Naive thymus-derived CD8-positive, alpha-beta T cell (primary cell): ENCODE measurements at places on chromosomes 12 and 14. TPM values are rescaled to one million over a fixed set of nuclear protein-coding genes. Genes with fewer than 3 reads are reported as not detected.

The INSM2 gene
- total RNA-seq = not detected

The KRT74 gene
- total RNA-seq = not detected

- DNase-seq = peak; percentile 16
Observed at GRCh38 chr14:67420102-67420739, 8.3 kb upstream of the PLEK2 start.

DNA sequence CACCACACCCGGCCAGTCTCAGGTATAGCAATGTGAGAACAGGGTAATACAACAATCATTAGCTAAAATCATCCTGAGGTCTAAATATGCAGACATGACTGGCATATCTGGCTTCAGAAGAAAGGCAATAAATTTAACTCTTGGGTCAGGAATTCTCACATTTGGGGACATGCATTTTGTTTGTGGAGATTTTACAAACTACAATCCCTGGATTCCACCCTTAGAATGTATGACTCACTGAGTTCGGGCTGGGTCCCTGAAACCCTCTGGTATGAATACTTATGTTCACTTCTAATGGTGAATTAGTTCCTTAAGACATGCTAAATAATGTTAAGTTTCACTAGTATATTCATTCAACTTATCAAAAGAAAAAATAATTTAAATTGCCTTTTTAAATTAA is 98.9 kb upstream of the HMGA2 start:
- no peak for DNase-seq

DNA sequence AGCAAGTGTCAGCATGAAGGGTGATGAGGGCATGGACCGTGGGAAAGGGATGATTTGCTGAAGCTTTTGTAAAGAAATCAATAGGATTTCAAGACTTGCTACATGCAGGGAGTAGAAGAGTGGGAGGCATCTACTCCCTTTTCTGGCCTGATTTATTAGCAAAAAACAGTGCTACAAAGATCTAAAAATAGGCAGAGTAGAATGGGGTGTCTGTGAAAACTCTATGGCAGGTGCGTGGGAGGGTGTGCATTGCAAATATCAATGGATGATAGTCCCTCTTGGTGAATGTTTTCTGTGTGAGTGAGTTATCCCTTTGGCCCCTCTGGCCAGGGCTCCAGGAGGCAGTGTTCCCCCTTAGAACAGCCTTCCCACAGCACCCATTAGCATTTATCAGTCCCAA is 139.0 kb downstream of the SMOC1 start:
- no peak for DNase-seq

DNA sequence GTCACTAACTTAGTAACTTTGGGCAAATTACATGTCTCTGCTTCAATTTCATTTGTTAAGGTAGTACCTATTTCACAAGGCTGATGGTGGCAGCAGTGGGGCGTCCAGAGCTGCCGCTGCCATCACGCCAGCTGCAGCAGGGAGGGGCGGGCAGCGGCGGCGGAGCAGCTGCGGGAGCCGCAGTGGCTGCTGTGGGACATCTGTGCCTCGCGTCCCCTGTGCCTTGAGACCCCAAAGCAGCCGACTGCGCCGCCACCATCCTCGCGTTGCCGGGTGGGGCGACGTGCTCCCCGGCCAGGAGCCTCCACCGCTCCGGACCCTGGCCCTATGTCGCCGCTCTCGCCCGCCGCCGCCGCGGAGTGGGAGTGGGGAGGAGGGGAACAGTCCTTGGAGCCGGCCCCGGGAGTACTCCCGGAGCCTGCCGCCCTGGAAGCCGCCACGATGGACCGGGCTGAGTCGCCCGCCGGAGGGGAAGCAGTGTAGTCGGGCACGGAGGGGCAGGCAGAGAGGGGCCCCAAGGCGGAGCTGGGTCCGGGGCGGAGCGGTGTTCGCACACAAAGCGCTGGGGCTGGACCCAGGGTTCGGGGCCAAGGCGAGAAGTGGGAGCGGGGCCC is 51.4 kb downstream of the A2M start:
- peak; percentile 71 for DNase-seq

DNA sequence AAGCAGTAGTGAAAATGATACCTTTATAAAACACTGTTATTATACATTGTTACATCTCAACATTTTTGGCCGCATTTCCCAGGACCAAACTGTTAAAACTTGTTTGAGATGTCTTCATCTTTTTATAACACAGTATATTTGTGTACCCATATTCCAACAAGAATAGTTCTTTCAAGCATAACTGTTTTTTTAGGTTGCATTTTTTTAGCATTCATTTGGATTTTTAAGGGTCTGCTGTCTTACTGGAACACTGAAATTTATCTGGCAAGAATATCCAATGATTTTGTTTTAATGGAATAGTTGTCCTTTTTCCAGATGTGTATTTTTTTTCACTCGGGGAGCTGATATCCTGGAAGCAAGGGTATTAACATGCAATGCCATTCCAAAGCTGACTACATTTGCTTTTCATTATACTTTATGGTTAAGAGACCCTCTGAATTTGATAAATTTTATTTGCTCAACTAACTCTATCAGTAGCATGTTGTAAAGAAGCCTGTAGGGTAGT is 8.9 kb upstream of the NAV3 start:
- DNase-seq = no peak

GRCh38 chr12:65998536-65999530 is 131.7 kb downstream of the LLPH start:
- DNase-seq = no peak

DNA sequence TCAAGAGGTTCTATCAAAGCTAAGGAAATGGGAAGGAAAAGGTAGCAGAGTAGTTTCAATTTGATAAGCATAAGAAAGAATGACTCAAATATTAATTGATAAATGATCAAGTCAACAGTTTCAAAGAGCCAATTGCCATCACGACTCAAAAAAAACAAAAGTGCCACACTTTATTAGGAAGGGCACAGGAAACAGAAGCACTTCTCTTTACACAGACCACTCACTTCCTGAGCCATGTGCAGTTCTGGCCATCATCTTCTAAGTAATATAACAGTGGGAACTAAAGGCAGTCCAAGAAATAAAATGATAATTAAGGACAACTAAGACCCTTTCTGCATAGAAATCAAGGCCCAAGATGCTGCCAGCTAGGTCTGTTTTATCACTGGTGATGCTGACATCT is 13.2 kb downstream of the TM7SF3 start:
- DNase-seq = no peak

DNA sequence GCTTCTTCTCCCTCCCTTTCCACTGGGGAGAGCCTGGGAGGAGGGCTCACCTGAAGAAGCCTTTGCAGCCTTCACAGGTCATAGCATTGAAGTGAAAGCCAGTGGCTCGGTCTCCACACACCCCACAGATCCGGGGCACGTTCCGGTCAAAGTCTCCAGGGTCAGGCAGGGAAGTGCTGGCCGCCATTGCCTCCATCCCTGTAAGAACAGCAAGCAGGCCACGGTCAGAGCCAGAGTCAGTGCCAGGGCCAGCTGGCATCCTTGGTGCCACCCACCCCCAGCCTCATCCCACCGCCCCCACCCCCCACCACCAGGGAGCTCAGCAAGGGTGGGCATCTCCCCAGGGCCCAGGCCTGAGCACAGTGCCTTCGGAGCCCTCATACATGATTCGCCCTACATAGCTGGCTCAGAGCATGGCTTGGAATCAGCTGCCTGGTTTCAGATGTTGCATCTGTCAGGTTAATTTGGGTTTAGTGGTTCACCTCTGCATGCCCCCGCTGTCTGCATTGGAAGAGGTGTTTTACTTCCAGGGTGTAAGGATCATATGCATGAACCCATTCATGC is 25.8 kb downstream of the VDR start:
- no peak for DNase-seq

GRCh38 chr12:26938701-26939062 is 412 bp downstream of the FGFR1OP2 start:
- DNase-seq = no peak

DNA sequence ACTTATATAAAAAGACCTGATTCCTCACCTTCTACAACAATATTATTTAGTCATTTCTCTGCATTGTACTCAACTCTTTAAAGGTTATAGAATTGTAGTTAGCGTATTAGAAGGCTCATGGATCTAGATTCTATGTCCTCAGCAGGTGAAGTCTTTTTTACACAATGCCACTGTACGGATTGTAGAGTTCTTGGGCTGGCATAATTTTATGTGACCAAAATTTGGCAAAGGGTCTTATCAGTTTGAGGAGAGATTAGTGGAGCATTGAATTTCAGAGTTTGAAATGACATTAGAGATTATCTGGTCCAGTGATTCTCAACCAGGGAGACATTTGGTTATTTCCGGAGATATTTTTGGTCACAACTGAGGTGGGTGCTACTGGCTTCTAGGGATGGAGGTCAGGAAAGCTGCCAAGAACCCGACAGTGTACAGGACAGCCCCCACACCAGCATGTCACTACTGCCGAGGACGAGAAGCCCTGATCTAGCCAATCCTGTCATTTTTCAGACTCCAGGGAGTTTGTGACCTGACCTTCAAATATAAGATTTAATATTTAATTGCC is 63.9 kb downstream of the BICD1 start:
- DNase-seq = no peak
